ENCODE measurements at places on chromosomes 2 and 18.

DNA sequence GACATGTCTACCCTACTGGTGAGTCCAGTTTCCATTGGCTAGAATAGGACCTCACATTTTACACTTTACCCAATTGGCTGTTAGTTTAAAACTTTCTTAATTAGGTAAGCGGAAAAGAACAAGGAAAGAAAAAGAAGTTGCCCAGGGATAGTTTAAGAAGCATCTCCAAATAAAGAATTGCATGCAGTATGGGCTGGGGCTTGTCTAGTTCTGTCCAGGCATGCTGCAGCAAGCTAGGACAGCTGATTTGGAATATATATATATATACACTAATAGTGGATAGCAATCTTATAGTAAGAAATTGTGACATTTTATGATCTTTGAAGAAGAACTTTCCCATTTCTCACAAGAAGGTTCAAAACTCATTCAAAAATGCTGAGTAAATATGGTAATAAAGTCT lies 90.0 kb upstream of the ERBB4 start:
- no peak for DNase-seq

DNA sequence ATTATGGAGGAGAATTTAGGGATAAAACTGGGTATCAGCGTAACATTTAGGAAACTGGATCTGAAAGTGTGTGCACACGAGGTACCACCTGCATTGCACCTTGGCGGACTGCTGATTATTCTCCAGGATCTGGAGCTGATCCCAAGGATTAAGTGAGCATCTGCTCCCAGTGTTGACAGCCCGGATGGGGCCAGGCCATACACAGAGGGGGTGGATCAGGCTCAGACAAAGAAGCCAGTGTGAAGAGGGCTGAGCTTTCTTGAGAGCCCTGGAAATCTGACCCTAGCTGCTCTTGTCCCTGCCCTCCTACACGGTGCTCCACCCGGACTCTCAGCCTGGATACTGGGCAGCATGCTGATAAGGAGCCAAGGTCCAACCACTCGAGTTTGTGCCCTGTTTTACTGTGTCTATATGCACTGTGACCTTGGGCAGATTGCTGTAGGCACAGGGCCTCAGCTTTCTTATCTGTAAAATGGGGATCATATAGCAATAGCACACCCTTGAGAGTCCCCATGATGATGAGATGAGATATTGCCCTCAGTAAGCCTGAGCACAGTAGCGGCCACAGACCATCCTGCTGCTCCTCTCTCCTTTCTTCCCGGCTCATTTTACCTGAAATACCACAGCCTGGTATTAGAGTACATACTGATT lies 396.8 kb upstream of the CELF4 start:
- DNase-seq: no peak

GRCh38 chr2:43707255-43708015 lies 31.2 kb upstream of the C1GALT1C1L start:
- peak; percentile 25 for DNase-seq

DNA sequence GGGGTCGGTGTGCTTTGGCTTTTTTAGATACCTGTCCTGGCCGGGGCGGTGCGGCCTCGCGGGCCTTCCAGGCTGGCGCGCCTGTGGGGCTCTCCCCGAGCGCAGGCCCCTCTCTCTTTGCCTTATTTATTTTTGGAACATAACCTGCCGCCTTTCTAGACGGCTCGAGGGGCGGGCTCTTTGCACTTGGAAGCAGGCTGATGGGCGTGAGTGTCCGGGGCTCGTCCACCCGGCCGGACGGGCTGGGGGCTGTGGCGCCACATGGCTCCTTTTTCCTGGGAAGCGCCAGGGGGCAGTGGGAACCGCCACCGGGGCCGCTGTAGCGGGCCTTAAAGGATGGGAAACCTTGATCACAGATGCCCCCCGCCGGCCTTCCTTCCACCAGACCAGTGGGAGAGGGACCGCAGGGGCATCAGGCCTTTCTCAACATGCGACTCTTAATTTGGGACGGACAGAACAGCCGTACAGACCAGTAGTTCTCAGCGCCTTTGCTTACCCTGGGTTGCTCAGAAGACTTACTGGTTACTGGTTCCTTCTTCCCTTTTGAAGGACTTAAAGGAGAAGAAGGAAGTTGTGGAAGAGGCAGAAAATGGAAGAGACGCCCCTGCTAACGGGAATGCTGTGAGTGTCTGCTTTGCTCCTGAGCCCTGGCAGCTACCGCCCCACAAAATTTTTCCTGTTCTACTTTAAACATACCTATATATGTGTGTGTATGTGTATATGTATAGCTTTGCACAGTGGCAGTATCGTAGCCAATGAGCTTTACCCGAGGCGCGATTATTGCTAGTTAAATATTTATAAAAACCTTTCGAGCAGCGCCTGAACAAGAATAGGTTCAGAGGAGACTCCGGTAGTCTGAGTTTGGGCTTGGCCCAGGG lies 2.7 kb downstream of the PTMA start:
- peak; percentile 54 for DNase-seq

DNA sequence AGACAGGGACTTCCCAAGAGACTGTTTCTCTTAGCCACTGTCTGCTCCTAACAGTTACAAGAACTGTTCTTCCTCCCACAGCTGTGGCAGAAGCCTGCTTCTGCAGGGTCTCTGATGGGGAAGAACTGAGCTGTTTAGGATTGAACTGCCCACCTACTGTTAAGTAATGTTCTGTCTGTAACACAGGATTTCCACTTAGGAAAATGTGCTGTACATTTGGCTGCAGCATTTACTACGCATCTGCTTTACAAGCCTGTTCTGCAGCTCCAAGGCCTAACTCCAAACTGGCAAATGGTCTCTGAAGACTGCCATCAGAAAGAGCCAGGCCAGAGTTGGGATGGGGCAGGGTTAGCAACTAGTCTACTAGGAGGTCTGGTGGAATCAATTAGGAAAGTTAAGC lies 87.8 kb upstream of the UPP2 start:
- DNase-seq: no peak

DNA sequence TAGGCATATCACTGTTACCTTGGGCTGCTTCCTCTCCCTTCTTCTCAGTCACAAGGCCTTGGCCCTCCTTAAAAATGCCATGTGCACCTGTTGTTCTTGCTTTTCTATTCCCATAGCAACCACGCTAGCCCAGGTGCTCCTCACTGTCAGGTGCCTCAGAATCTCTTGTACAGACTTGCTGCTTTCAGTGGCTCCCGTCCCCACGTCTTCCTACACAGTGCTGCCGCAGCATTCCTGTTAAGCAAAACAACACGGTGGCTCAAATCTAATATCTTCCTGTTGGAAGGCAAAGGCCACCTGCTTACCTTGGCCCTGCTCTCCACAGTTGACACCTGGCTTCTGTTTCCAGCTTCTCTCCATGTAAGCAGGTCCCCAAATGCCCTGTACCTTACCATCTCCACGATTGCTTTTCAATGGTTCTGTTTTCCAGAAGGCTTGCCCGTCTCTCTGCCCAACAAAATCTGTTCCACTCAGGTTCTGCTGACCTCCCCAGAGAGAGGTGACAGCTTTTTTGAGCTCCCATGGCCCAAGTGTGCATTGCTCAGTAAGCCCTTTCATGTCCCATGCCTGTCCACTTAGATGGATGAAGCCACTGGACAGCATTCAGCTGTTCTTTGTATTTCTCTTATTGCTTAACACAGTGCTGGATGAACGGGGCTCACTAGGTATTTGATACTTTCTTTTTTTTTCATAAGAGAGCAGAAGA lies 240.4 kb downstream of the PRKCE start:
- peak; percentile 76 for DNase-seq

DNA sequence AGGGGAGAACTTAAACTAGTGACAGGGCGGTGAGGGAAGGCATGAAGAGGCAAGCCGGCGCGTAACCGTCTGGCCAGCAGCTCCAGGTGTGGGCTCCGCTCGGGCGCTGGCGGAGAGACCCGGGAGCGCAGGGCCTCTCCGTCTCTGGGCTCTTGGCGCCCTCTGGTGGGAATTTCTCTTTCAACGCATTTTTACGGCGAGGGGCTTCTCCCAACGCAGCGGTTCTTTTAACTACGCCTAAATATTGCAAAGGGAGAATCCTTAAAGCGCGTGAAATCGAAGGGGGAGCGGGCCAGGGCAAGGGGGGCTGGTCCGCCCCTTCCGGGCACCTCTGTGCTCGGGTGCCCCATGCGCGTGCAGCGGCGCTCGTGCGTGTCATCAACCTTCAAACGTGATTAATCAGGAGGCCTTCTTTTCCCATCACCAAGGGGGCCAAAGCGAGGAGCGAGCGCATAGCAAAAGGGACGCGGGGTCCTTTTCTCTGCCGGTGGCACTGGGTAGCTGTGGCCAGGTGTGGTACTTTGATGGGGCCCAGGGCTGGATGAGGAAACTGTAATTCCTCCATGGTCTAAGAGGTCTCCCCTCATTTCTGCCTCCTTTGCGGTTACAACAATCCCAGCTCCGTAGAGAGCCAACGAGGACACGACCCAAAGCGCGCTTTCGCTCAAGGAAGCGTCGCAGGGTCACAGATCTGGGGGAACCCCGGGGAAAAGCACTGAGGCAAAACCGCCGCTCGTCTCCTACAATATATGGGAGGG lies 762 bp upstream of the GAD1 start:
- DNase-seq: peak; percentile 98

DNA sequence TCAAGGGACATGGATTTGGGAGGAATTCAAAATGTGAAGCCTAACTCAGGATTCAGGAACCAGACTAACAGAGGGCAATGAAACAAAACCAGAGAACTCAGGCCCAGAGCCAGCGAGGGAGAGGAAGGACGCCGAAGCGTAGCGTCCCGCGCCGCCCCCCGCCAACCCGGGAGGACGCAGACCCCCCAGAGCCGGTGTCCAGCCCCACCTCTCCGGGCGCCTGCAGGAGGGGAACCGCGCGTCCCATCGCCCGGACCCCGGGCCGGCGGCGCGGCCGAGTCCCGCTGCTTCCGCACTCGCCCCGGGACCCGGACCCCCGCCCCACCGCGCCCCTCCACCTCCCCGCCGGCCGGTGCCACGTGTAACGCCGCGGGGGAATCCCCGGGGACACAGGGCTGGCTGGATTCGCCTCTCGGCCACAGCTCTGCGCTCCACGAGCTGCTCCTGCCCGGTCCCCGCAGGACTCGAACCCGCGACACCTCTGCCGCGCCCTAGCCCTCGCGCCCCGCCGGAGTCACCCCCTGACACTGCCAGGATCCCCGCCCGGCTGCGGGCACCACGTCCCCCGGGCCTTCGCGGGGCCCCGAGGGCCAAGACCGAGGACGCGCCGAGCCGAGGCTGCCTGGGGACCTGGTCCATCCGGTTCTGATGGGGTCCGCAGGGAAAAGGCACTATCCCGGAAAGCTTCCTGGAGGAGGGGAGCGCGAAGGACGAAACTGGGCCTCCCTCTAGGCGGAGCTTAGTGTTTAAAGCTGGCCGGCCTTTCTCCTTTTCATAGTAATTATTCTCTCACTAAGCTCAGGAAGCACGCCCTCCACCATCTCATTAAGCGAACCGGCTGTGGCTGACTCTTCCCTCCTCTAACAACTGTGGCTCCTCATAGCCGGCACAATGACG lies 40.4 kb upstream of the FAM124B start:
- DNase-seq: peak; percentile 77

- DNase-seq: no peak
These were observed 3.5 kb upstream of the RAB27B start for GRCh38 chr18:54824761-54825160.

DNA sequence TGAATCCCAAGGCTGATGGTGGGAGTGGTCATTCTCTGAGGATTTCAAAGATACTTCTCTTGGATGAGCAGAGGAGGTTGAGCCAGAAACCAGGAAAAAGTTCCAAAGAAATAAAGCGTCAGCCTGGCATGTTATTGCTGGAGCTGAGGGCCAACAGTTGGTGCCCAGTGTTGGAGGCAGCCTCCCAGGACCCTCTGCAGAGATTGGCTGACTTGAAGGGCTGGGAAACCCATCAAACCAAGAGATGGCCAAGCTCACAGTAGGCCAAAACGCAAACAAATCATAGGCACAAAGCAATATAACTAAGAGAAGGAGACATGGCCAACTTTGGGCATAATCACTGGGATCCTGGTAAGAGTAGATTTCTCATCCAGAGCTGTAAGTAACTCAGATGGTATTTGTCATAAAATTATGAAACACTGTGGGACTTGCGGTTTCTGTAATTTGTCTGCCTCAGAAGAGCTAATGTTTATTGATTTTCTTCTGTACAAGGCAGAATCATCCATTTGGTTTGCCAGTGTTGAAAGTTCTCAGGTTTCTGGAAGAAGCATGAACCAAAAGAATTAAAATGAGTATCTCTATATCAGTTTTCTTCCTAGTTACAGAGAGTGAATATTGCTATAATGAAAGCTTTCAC lies 108.3 kb downstream of the ATL2 start:
- DNase-seq: no peak

DNA sequence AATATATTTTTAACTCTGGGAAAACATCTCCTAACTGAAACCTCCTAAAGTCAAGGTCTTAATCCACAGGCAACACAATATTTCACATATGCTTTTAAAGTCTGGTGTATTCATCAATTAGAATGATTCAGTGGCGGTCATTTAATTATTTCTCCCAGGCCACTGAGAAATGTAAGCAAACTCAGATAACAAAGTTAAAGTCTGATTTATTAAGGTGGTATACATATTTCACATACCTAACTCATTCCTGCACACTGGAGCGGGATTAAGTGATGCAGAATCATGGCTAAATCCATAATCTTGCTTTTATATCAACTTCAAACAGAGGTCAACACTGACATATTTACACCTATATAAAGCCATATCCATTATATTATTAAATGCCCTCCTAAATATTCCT lies 43.7 kb downstream of the FRZB start:
- DNase-seq: no peak

DNA sequence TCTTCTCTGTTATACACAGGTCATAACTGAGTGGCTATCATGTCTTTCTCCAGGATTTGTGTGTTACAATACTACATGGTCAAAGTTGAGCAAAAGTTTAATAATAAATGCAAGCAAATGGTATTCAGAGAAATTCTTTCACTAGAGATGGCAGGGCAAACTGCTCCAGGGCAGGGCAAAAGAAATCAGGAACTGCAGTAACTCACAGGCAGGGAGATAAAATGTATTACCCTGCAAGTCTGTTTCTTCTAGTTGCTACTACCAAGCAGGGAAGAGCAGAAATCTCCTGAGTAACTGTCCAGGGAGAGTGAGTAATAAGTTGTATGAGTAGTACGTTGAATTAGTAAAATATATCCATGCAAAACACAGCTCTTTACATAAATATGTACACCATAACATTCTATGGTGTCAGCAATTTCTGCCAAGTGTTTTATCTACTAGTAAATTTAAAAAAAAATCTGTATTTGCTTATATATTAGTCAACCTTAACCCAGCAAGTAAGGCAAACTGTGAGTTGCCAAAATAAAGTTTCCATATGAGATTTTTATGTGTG lies 404.1 kb downstream of the ZEB2 start:
- DNase-seq: no peak

DNA sequence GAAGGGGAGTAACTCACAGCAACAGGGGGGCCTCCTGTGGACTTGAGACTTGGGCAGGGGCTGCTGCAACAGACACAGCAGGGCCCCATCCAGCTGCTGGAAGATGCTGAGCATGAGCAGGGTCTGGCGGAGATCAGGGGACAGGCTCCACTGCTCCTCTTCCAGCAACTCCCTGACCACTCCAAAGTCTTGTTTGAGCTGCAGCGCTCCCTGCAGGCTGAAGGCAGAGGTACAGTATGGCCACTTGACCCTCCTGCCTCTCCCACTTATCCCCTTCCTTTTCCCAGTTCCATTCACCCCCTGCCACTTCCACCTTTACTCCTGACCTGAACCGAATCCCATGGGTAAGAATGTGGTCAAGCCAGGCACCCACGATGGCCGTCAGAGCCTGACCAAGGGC lies 2.4 kb upstream of the MRPL53 start:
- peak; percentile 31 for DNase-seq

GRCh38 chr2:206189691-206190090 lies 30.0 kb downstream of the EEF1B2 start:
- DNase-seq: no peak

Data from DMS53 (cell line).